Spleen (tissue), 13 donors: ENCODE measurements at places on chromosomes 6 and 20.

DNA sequence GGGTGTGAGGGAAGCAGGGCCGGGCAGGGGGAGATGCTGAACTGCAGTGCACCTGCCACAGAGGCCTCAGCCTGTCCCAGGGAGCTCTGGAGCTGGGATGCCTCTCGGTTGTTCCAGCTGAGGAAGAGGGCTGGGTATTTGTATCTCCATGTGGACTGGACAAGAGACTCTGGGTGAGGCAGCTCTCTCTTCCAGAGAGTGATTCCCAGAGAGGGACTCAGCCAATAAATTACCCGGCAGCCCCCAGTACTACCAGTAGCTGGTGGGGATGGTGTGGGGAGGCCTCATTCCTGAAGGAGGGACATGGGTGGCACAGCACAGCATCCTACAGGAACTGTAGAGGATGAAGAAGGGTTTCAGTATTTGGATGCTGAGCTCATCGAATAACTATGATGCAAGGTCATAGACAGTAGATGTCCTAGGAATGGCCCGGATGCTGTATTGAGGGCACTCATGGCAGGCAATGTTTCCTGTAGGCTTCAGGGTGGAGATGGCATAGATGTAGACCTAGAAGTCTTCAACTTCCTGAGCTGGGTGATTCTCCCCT lies 1.4 kb downstream of the FGD2 start:
- no peak for DNase-seq

DNA sequence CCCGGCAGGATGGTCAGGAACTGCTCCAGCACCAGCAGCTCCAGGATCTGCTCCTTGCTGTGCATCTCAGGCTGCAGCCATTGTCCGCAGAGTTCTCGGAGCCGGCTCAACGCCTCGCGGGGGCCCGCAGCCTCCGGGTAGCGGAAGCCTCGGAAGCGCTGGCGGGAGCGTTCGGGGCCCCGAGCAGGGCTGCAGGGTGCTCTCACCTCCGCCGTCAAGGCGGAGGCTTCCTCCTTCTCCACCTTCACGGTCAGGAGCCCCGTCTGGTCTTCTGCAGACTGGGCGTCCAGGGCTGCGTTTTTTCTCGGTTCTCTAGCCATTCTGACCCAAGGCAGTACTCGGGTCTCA lies 434 bp downstream of the ZKSCAN4 start:
- DNase-seq: peak; percentile 89

GRCh38 chr6:123150076-123150475 lies 154.0 kb downstream of the CLVS2 start:
- no peak for DNase-seq

- no peak for DNase-seq
These were observed 808.1 kb upstream of the MANEA start for GRCh38 chr6:94769197-94769596.

GRCh38 chr6:45420909-45421708 lies 43.4 kb upstream of the SUPT3H start:
- DNase-seq: no peak

GRCh38 chr6:38141716-38142115 lies 322.2 kb downstream of the ZFAND3 start:
- no peak for DNase-seq

DNA sequence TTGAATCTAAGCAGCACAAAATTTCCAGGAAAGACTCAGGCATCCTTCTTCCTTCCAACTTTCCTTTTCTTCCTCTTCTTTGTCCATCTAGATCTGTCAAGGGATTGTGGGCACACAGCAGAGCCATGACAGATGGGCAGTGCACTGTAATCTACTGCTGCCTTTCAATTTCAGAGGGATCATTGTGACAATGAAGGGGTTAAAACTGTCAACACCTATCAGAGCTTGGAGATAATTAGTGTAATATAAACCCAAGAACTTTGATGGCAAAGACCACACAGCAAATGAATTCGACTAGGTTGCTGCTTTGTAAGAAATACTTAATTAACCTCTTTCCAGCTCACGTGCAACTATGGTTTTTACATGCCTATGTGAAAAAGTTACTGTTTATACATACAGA lies 55.0 kb downstream of the SAMD5 start:
- DNase-seq: no peak

DNA sequence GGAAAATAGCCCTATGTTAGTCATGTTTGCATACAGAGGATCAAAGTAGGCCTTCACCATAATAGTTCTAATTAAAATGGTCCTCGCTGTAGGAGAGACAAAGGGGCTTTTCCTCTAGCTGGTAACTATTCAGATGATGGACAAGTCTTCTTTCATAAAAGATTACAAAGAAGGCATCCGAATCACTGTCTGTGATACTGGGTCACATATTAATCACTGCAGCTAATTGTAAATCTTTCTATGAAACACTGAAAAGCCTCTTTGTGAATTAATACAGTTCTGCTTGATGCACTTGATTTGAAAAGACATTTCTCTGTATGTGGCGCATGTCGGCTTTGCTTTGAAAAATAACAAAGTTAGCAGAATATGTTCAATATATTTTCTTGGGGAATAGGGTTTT lies 520.8 kb downstream of the KIF16B start:
- no peak for DNase-seq

DNA sequence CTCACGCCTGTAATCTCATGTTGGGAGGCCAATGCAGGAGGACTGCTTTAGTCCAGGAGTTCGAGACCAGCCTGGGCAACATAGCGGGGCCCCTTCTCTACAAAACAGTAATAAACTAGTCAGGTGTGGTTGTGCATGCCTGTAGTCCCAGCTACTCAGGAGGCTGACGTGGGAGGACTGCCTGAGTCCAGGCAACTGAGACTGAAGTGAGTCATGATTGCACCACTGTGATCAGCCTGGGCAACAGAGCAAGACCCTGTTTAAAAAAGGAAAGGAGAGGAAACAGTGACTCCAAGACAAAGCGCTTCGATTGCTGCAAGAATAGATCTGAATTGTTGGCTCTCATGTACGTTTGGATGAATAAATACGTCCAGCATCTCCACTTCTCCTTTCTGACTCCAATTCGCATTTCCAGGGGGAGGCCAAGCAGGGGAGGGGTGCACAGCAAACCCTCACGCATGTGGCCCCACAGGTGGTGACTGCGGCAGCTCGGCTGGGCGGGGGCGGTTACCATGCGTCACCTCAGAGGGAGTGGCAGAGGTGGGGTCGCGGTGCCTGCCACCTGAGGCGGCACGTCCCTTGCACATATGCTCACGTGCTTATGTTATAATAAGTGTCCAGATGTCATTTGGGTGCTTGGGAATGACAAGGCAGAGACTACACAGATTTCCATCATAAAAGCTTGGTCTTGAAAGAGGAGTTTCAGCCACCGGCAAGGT lies 95.1 kb upstream of the MPC1 start:
- peak; percentile 54 for DNase-seq

GRCh38 chr6:39901116-39901655 lies 33.1 kb downstream of the MOCS1 start:
- DNase-seq: peak; percentile 71

GRCh38 chr6:143294265-143294860 lies 156.1 kb downstream of the ADAT2 start:
- DNase-seq: no peak

DNA sequence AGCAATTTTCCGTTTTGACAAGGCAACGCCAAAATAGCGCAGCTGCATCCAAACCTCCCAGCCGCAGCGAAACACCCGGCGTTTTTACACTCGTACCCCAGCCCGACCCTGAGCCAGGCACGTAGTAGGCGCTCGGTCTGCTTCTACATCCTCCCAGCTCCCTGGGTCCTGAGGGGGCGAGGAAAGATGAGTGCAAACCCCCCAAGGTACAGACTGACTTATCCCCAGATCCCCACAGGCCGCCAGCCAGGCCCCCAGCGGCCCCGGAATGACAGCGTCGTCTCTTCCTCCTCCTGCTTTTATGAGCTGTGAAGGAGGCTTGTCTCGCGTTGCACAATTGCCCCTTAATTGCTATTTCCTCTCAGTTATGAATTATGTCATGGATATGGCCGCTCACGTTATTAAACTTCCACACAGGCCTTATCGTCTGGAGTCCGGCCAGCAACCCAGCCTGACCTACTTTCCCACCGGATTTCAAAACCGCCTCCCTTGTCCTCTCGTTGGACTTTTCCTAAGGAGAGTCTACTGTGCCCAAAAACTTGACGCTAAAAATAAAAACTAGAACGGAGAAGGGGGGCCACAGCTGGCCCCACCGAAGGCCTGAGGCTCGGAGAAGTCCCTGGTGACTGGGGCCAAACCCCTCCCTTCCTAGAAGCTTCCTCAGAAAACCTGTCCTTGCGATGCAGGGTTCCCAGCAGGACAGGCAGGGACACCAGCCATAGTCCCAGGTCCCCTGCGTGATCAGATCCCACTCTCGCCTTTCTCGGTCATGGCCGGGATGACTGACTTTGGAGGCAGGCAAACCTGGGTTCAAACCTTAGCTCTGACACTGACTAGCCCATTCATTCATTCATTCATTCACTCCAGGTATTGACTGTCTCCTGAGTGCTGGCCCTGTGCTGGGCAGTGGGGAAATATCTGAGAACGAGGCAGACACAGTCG lies 130.9 kb upstream of the PTPN1 start:
- peak; percentile 86 for DNase-seq

DNA sequence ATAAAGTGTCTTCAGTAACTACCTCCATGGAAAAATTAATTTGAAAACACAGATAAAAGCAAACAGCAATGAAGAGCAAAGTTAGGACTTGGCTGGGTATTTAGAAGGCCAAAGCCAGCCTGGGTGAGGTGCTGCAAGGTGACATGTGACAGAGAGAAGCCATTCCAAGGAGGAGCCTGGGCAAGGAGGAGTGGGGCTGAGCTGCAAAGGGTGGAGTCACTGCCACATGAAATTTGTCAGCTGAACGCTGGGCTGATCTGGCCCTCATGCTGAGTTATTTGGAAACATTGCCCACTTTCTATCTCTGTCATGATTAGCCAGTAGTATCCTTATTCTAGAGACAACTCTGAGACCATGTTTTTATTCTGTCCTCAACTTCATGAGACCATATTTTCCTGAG lies 76.3 kb downstream of the PERP start:
- DNase-seq: no peak

DNA sequence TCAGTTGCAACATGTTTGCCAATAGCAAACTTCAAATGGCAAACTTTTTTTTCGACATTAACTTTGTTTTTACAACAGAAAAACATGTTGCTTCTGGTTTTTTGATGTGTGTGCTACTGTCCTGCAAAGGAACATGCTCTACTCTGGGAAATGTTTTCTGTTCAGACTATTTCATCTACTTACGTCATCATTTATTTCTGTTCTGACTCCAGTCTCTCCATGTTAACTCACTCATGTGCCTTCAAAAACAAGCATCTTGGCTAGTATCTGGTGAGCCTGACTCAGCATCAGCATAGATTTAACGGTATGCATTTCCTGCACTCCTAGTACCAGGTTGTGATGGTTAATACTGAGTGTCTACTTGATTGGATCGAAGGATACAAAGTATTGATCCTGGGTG lies 36.1 kb upstream of the MAP7 start:
- DNase-seq: no peak

DNA sequence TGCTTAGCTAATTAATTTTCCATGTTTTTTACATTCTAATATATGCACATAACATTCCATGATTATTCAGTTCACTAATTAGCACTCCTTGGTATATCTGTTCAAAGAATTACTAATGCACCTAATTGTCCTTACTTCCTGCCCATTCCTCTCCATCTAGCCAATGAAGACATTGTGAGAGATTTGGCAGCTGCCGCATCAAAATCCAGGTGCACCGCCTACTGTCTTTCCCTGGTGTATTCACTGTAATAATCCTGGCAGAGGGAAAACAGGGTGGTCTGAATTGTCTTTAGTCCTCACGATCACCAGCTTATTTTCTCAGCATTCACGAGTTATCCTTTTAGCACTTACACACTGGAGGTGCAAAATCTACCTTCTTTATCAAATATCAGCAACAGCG lies 61.0 kb upstream of the SCGN start:
- no peak for DNase-seq

DNA sequence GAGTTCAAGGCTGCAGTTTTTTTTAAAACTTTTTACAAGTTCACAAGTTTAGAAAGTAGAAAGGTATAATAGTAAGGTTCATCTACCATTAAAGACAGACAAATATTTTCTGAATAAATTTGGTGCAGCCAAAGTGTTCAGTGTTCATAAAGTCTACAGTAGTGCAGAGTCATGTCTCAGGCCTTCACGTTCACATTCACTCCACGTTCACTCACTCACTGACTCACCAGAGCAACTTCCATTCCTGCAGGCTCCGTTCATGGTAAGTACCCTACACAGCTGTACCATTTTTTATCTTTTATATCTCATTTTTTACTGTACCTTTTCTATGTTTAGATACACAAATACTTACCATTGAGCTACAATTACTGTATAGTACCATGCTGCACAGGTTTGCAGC lies 67.6 kb downstream of the B4GALT5 start:
- DNase-seq: no peak

- no peak for DNase-seq
These were observed 769 bp upstream of the PDYN start for GRCh38 chr20:1994627-1995026.

GRCh38 chr6:164928057-164928727 lies 381.2 kb downstream of the C6orf118 start:
- DNase-seq: peak; percentile 54

DNA sequence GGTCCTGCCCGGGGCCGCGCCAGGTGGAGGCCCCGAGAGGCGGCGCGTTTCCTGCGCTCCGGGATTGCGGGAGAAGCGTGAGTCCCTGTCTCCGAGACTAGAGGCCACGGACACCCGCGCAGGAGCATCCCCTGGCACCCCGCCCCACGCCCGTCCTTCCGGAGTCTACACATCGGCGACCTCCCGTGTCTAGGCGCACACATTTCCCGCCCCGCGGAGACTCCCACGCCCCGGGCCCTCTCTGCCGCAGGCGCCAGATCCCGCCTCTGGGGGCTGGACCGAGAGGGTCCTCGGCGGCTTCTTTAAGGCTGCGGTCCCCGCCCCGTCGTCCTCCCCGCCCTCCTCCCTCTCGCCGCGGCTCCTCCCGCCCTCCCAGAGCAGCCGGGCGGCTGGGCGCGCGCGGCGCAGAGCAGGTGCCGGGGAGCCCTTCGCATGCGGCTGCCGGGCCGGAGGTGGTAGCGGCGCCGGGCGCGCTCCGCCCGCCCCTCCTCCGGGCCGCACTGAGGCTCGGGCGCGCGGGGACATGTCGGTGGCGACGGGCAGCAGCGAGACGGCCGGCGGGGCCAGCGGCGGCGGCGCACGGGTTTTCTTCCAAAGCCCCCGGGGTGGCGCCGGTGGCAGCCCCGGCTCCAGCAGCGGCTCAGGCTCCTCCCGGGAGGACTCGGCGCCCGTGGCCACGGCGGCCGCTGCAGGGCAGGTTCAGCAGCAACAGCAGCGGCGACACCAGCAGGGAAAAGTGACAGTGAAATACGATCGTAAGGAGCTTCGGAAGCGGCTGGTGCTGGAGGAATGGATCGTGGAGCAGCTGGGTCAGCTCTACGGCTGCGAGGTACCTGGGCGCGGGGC lies at the start of gene PPP1R14C:
TSS of gene PPP1R14C (plus strand) at position 375 of the 846 bp plus-strand sequence. CDS start at position 524, 149 bp downstream.
- no peak for DNase-seq

GRCh38 chr20:15951658-15952057 lies 621.6 kb downstream of the KIF16B start:
- DNase-seq: no peak

DNA sequence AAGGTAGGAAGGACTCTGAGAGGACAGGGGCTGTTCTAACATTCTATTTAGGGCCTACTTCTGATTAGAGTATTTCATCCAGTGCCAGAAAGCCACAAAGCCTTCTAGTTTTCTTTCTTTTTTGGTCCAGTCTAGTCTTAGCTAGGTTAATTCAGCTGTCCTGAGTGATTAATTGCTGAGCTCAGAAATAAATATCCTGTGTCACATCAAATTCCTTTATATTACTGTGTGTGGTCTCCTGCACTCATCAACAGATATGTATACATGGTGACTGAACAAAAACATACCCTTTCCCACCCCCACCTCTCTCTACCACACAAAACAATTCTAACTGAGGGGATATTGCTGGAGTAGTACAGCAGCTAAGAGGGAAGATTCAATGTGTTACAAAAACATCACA lies 601.5 kb upstream of the NRSN1 start:
- DNase-seq: no peak

GRCh38 chr6:150366118-150366778 lies 2.6 kb upstream of the IYD start:
- DNase-seq: no peak
